Type B pancreatic cell (in vitro differentiated cells): ENCODE measurements at places on chromosomes 6 and 20. TPM values are rescaled to one million over a fixed set of nuclear protein-coding genes. Genes with fewer than 3 reads are reported as not detected.

DNA sequence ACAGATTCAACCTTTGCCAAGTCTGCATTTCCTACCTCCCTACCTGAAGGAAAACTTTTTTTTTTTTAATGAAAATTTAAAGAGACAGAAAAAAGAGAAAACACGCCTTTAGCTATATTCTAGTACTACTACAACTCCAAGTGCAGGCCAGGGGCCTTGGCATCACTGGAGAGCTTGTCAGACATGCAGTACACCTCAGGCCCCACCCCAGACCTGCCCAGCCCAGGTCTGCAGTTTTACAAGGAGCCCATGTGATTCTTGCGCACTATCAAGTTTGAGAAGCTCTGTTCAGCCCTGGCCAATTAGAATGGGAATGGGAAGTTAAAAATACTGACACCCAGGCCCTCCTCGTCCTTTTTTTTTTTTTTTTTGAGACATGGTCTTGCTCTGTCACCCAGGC is 85.0 kb downstream of the NFATC2 start:
- no peak for DNase-seq
- peaks cover 14% of the 10 kb centered on the region for H3K36me3 ChIP-seq
- peaks cover 23% of the 10 kb centered on the region for H3K4me1 ChIP-seq
- H3K27ac ChIP-seq = peak overlapping the region; percentile 56
- H3K4me3 ChIP-seq = no peak overlapping the region

DNA sequence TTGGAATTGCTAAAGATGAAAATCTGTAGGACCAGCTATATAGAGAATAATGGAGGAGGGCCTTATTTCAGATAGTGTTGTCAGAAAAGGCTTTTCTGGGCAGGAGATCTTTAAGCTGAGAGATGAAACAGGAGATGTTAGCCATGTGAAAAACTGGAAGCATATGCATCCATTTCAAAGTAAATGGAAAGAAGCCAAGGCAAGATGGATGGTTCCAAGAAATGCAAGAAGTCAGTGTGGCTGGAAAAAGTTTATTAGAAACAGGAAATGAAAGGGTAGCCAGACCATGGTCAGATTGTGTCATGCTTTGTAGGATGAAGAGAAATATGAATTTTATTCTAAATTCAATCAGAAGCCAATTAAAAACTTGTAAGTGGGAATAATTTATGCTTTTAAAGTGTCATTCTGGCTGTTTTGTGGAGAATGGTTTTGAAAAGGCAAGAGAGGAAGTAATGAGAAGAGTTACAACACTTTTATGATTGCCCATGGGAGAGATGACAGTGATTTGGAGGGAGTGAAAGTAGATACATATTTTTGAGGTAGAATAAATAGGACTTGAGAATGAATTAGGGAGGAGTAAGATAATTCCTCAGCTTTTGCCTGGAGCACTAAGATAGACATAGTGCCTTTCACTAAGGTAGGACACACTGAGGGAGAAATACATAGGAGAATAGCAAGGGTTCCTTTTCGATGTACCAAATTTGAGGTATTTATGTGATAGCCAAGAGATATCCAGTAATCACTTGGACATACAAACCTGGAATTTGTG is 620.1 kb downstream of the HTR1B start:
- H3K36me3 ChIP-seq = no peaks in the 10 kb centered on the region
- no peak overlapping the region for H3K27ac ChIP-seq
- no peaks in the 10 kb centered on the region for H3K4me1 ChIP-seq
- no peaks in the 10 kb centered on the region for H3K27me3 ChIP-seq
- no peak for DNase-seq

- peaks cover 19% of the 10 kb centered on the region for H3K36me3 ChIP-seq
- peak overlapping the region; percentile 96 for H3K27ac ChIP-seq
- H3K4me1 ChIP-seq = peaks cover 10% of the 10 kb centered on the region
- no peak for DNase-seq
- H3K27me3 ChIP-seq = peaks cover 40% of the 10 kb centered on the region
These were observed 1.3 kb upstream of the CDYL start for GRCh38 chr6:4774715-4775493.

DNA sequence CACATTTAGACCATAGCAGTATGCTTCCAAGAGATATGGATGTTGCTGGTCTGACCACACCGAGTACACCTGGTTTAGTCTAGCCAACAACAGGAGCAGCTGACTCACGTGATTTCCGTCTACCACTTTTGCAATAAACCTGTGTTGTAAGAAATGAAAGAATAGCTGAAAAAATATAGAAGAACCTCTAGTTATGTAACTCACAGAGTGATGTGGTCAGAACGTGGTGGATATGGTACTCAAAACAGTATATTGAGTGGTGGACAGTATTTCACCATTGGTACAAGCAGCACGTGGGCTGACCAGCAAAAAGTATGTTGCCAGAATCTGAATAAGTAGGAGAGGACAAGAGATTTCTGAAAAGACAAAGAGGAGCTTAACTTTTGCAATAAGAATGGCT is 226.9 kb downstream of the TBC1D7 start:
- no peak for DNase-seq
- no peak overlapping the region for H3K4me3 ChIP-seq
- H3K27ac ChIP-seq = no peak overlapping the region
- no peaks in the 10 kb centered on the region for H3K36me3 ChIP-seq

GRCh38 chr6:44255871-44256774 is 1.2 kb downstream of the SLC35B2 start:
- peaks cover 47% of the 10 kb centered on the region for H3K4me1 ChIP-seq
- no peak for DNase-seq
- no peaks in the 10 kb centered on the region for H3K27me3 ChIP-seq
- peak overlapping the region; percentile 91 for H3K27ac ChIP-seq

- H3K36me3 ChIP-seq = no peaks in the 10 kb centered on the region
- DNase-seq = no peak
- H3K27ac ChIP-seq = no peak overlapping the region
- H3K4me3 ChIP-seq = no peak overlapping the region
- H3K4me1 ChIP-seq = peaks cover 36% of the 10 kb centered on the region
- H3K27me3 ChIP-seq = peaks cover 17% of the 10 kb centered on the region
These were observed 16.4 kb upstream of the UQCC2 start for GRCh38 chr6:33727932-33728331.

- no peak overlapping the region for H3K27ac ChIP-seq
- no peaks in the 10 kb centered on the region for H3K36me3 ChIP-seq
- no peak overlapping the region for H3K4me3 ChIP-seq
- H3K4me1 ChIP-seq = no peaks in the 10 kb centered on the region
- DNase-seq = no peak
These were observed 700.1 kb downstream of the HDGFL1 start for GRCh38 chr6:23269436-23269835.

DNA sequence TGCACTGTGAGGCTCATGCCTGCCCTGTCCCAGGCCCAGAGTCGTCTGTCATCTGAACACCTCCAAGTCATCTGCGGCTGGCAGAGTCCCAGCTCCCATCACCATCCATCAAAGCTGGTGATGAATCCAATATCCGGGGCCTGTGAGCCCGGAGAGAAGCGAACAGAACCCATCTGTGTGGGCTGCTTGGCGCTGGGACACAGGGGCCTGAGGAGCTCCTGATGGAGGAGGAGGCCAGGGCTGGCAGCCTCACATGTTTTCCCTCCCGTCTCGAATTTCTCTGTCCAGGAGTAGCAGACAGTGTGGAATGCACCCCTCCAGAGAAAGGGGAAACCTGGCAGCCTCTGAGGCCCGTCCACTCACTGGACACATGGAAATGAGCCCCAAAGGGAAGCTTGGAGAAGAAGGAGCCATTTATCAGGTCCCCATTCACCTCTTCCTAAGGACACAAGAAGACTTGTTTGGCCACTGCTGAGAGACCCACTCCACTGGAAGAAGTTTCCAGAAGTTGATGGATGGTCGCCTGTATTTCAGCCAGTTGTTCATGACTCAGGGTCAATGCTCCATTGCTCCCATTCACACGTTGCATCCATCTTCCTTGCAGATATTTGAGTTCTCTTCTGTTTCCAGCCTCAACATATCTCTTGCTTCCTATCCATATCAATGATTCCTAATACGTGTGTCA is 307.5 kb upstream of the SULF2 start:
- H3K4me1 ChIP-seq = no peaks in the 10 kb centered on the region
- H3K27ac ChIP-seq = no peak overlapping the region
- H3K36me3 ChIP-seq = no peaks in the 10 kb centered on the region

DNA sequence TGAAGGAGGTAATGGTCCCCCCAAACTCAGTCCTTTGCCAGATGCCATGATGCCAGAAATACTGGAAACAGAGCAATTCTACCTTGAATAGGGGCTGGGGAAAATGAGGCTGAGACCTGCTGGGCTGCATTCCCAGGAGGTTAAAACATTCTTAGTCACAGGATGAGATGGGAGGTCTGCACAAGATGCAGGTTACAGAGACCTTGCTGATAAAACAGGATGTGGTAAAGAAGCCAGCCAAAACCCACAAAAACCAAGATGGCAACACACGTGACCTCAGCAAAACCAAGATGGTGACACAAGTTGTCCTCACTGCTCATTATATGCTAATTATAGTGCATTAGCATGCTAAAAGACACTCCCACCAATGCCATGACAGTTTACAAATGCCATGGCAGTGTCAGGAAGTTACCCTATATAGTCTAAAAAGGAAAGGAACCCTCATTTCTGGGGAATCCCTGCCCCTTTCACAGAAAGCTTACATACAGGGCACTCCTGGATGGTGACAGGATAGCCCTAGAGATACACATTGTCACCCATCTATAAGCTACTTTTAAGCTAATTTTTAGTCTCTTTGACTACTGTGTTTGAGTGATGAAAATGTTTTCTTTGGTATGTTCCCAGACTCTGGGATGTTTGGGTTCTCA is 979.7 kb downstream of the TBC1D32 start:
- DNase-seq = no peak
- H3K27me3 ChIP-seq = no peaks in the 10 kb centered on the region
- no peaks in the 10 kb centered on the region for H3K4me1 ChIP-seq

DNA sequence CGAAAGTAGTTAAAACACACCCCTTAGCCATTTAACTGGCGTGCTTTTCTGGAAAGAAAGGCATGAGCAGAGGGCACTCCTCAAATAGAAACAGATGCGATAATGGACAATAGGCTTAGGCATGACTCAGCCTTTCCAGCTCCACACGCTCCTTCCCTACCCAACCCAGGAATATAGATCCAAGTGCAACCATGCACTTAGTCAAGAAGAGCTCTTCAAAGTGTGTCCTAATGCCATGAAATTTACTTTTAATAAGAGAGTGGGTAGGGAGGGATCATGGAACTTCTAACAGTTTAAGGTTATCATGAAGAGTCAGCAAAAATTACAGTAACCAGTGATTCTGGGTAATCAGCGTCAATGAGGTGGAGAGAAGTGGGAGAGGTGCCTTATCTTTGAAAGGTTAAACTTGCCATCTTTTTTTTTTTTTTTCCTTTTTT is 2.4 kb upstream of the EFHC1 start:
- H3K4me1 ChIP-seq = peaks cover 21% of the 10 kb centered on the region
- peak overlapping the region; percentile 24 for H3K4me3 ChIP-seq
- H3K36me3 ChIP-seq = no peaks in the 10 kb centered on the region
- peak overlapping the region; percentile 43 for H3K27ac ChIP-seq
- no peaks in the 10 kb centered on the region for H3K27me3 ChIP-seq

DNA sequence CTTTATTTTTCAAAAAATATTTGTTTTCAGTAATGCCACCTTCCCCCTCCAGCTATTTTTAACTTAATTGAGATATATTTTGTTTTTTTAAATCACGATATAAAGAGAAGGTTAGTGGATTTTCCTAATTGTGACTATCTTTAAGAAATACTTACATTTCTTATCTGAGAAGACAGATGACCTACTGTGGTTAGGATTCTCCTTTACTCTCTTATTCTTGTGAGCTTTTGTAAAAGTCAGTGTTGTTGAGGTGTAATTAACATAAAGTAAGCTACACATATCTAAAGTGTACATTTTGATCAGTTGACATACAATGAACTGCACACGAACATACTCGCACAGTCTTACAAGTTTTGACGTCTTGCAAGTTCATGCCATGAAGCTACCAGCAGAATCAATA is 144.7 kb downstream of the FARS2 start:
- no peak for DNase-seq
- no peak overlapping the region for H3K27ac ChIP-seq
- peaks cover 11% of the 10 kb centered on the region for H3K36me3 ChIP-seq
- H3K4me1 ChIP-seq = no peaks in the 10 kb centered on the region
- no peak overlapping the region for H3K4me3 ChIP-seq

GRCh38 chr20:49646126-49646525 is 67.6 kb downstream of the B4GALT5 start:
- no peak overlapping the region for H3K4me3 ChIP-seq
- DNase-seq = no peak
- no peak overlapping the region for H3K27ac ChIP-seq
- H3K36me3 ChIP-seq = peaks cover 37% of the 10 kb centered on the region

DNA sequence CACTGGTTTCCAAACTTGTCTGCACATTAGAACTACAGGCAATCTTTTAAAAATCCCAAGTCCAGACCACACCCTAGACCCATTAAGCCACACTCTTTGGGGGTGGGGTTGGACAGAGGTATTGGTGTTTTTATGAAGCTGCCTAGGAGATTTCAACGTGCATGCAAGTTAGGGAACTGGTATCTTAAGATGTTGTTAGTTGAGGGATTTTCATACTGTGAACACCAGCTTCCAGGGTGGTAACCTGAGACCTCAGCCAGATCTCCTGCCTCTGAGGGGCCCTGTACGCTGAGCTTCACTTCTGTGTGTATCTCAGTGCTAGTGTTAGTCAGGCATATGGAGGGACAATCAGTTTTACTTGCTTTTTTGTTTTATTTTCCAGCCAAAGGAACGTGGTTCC is 138.0 kb downstream of the UTRN start:
- H3K4me3 ChIP-seq = no peak overlapping the region
- no peaks in the 10 kb centered on the region for H3K27me3 ChIP-seq
- DNase-seq = no peak
- H3K27ac ChIP-seq = no peak overlapping the region
- H3K36me3 ChIP-seq = peaks cover 20% of the 10 kb centered on the region

Gene TINAG
- total RNA-seq = 0.33 TPM in 1 of 2 replicates, not detected in the other

Gene CMTR1
- total RNA-seq = 37.8 and 53.0 TPM in 2 replicates
